CD4-positive, alpha-beta T cell treated with Interleukin-6 at 100 ng/mL for 8 hours (primary cell): ENCODE measurements at places on chromosomes 5 and 9.
A peak's percentile ranks its signal among the peaks of the same experiment; 100 is the strongest.

- DNase-seq, result no peak
Observed at GRCh38 chr9:88747768-88748167, 212.8 kb downstream of the NXNL2 start.

- DNase-seq, result peak; percentile 44
Observed at GRCh38 chr9:123339666-123340510, 16.1 kb upstream of the CRB2 start.

DNA sequence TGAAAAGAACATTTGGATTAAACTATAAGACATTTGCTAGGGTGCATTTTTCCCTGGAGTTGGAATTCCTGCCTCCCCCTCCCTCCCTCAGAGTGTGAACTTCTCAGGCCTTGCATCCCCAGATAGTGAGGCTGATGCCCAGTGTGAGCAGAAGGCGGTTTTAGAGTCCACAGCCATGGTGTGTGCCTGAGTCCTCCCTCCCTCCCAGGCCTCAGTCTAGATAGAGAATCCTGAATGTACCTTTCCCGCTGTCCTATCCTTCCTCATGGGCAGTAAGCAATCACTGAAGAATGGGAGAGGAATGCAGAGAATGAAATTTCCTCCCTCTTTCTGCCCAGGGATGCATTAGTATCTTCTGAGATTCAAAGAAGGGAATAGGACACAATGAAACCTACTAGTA lies 108.5 kb downstream of the RASGRF2 start:
- DNase-seq, result no peak

GRCh38 chr5:156396063-156396829 lies 69.3 kb downstream of the SGCD start:
- no peak for DNase-seq

GRCh38 chr9:5205071-5205470 lies 19.6 kb upstream of the INSL6 start:
- DNase-seq, result no peak

DNA sequence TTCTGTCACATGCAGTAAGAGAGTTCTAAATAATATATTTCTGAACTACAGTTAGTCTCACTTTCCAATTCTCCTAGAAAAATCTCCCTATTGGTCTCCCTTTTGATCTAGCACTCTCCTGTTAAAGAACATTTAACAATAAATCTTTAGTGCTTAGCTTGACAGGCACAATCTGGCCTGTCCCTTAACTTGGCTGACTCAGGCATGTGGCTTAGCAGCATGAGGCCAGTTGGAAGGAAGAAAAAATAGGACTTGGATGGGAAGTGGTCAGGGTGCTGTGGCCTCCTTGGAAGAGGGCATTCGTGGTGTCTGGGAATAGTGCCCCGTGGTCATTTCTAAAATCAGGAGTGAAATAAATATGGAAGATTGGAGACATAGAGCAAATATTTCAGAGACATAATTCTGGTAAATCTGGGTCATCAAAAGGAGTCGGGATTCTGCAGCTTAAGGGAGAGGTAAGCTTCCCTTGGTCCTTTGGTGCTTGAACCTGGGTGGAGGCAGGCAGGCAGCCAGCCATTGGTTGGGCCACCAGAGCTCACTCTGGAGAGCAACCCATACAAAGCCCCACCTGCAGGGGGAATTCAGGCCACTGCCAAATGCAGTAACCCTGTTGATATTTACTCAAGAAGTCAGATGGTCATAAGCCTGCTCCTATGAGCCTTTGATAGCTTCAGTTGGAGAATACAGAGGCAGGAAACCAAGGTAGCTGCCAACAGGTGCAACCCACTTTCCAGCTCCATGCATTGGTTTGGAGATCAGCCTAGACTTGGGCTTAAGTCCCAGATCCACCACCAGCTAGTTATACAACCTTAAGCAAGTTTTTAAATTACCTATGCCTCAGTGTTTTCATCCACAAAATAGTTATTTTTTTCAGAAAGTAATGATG lies 28.8 kb upstream of the TLE4 start:
- DNase-seq, result no peak

GRCh38 chr5:14443671-14444093 lies 137.9 kb upstream of the OTULINL start:
- DNase-seq, result no peak

GRCh38 chr9:34589636-34590380 lies at the start of gene CNTFR:
Gene CNTFR, minus strand, starts transcription at chr9:34589724. Its CDS starts 20,743 bp downstream, at chr9:34568981.
- DNase-seq, result no peak

DNA sequence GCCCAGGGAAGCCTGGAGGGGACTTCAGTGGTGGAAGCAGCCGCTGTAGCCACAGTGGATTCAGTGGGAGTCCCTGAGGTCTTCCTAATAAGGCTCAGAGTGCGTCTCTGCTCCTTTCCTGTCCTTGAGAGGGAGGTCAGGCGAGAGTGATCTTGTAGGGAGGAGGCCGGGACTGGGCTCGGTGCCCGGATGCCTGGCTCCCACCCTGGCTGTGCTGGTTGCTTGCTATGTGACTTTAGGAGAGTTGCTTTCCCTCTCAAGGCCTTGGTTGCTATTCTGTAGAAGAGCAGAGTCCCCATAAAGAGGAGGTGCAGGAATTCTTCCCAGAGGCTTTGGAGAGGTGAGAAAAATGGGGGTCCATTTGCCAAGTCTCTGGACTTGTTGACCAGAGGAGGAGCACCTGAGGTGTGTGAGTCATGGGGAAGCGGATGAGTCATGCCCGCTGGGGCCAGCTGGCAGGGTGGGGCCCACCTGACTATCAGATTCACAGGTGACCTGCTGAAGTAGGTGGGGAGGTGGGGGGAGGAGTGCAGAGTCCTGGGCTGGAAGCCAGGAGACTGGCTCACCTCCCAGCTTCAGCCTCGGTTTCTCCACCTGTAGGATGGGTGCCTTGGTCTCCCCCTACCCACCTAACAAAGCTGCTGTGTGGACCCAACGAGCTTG lies 13.8 kb downstream of the GSN start:
- no peak for DNase-seq

- no peak for DNase-seq
Observed at GRCh38 chr5:73282923-73283322, 109.9 kb downstream of the TMEM174 start.

DNA sequence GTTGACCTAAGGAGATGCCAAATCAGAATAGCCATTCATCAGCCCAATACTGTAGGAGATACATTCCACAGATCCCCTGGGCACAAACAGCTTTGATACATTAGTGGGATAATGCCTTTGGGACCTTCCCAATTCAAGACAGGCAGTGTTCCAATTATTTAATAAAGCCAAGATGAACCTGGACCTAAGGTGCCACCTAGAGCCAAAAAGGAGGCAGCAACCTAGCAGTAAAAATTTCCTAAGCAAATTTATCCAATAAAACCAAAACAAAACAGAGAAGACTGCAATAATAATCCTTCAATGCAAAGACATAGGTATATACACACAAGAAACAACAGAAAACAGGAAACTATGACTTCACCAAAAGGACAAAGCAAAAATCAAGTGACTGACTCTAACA lies 253.0 kb downstream of the HINT1 start:
- DNase-seq, result no peak

- DNase-seq, result no peak
Observed at GRCh38 chr9:87684627-87685219, 41.2 kb upstream of the CTSL start.

DNA sequence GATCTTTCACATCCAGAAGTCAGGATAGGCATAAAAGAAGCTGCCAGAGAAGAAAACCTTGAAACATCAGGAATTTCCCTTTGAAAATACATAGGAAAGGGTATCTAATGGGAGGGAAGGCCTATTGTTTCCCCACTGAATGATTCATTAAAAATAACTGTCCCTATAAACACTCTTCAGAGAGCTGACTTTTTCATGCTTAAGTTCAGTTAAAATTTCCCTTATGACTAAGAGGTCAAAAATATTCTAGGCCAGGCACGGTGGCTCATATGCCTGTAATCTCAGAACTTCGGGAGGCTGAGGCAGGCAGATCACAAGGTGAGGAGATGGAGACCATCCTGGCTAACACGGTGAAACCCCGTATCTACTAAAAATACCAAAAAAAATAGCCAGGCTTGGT lies 499.5 kb downstream of the ENC1 start:
- DNase-seq, result no peak

GRCh38 chr5:172525996-172526360 lies 71.7 kb upstream of the SH3PXD2B start:
- DNase-seq, result no peak

GRCh38 chr9:116362493-116362892 lies 208.9 kb downstream of the PAPPA start:
- no peak for DNase-seq

- DNase-seq, result no peak
Observed at GRCh38 chr5:65695162-65695755, 26.6 kb downstream of the SGTB start.

- DNase-seq, result no peak
Observed at GRCh38 chr9:81848472-81848871, 79.8 kb upstream of the SPATA31D4 start.

DNA sequence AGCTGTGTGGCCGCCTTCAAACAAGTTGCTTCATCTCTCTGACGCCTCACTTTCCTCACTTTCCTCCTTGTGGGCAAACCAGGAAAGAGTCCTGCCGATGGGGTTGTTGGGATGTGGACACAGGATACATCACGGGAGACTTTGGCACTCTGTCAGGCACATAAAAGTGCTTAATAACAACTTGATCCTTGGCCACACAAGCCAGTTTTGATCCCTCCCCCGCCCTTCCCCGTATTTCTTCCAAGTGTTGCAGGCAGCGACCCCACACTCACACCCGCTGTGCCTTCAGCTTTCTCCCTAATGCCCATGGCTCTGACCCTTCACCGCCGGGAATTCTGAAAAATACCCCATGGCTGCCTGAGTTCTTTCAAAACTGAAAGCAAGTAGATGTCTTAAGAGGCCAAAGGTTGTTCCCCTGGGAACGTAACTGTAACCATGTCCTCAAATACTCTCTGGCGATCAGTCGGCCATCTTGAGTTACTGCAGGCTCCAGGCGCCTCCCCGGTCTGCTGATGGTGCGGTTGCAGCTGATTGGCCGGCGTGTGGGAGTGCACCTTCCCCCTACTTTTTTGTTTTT lies 59.8 kb downstream of the ARHGEF37 start:
- no peak for DNase-seq

GRCh38 chr9:135167356-135167755 lies 79.9 kb downstream of the OLFM1 start:
- no peak for DNase-seq

GRCh38 chr9:33464045-33464636 lies 9.6 kb downstream of the NOL6 start:
- DNase-seq, result no peak

DNA sequence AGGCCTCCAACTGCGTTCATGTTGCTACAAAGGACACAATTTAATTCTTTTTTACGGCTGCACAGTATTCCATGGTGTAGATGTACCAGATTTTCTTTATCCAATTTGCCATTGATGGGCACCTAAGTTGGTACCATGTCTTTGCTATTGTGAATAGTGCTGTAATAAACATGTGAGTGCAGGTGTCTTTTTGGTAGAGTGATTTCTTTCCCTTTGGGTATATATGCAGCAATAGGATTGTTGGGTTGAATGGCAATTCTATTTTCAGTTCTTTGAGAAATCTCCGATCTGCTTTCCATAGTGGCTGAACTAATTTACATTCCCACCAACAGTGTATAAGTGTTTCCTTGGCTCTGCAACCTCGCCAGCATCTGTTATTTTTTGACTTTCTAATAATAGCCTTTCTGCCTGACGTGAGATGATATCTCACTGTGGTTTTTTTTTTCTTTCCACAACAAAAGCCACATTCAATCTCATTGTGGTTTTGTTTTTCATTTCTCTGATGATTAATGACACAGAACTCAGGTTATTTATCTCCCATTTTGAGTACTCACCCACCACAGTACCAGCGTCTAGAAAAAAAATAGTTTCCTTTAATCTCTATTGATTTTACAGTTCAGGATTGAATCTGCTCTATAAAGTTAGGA lies 21.9 kb downstream of the ARRDC3 start:
- peak; percentile 8 for DNase-seq

DNA sequence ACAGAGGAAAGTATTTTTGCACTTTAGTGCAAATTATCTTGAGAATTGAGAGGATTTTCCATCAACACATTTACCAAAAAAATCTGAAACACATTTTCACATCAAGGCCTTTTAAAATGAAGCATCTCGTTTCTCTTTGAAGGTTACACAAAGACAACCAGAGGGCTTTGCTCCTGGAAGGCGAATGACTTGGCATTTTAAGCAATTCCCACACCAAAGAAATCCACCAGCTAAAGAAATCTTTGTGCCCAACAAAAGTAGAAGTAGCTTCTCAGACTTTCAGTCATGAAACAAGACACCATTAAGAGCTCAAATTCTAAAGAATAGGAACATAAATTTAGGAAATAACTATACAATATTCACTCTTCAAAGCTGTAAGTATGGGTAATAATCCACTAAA lies 59.9 kb downstream of the HABP4 start:
- no peak for DNase-seq

DNA sequence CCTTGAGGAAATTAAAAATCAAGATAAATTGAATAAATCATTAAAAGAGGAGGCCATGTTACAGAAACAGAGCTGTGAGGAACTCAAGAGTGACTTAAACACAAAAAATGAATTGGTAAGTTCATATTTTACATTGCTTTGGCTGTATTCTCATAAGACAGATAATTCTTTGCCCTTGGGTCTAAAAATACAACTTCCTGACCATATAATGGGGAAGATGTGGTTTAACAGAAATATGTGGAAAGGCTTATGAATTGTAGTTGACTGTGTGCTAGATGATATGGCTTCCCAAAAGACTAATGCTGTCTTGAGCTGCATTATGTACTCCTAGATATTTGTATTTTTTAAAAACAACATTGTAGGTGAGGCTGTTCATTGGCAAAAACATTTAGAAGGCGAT lies 33.1 kb downstream of the CNTRL start:
- DNase-seq, result no peak

- DNase-seq, result no peak
Observed at GRCh38 chr5:122770477-122770876, 4.4 kb upstream of the SNX2 start.

DNA sequence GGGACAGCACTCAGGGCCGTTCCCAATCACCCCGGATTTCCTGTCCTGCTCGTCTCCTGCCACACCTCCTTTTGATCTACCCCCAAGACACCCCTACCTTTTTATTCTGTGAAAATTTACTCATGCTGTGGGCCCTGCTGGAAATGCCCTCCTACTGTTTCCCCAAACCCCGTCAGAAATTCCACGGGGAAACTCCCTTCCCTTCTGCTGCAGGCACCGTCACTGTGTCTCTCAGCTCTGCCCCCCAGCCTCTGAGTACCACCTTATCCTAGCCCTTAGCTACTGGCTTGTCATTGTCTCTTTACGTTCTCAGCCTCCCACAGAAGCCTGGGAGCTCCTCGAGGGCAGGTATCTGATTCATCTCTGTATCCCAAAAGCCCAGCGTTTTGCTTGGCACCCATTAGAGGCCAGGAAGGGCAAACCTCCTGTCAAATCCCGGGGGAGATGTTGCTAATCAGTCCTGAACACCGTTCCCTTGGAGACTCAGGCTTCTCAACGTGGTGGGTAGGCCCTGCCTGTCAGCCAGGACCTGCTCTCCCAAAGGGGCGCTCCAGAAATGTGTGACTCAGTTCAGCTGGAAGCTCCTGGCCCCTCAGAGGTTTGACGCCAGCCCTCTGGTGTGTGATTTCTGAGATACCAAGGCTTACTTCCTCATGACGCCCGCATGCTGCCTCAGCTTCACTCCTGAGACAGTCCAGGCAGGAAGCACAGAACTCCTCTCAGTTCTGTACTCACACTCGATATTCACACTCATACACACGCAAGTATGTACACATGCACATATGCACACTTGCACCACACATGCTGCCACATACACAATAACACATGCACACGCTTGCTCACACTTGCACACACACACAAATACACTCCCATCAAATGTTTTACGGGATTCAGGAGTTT lies 50.7 kb upstream of the GRHPR start:
- no peak for DNase-seq

GRCh38 chr9:33813712-33814641 lies 3.0 kb upstream of the UBE2R2 start:
- peak; percentile 37 for DNase-seq
